ENCODE measurements at places on chromosomes 12 and 14. TPM values are rescaled to one million over a fixed set of nuclear protein-coding genes. Genes with fewer than 3 reads are reported as not detected.

The GLIPR1L1 gene
- not detected for total RNA-seq

DNA sequence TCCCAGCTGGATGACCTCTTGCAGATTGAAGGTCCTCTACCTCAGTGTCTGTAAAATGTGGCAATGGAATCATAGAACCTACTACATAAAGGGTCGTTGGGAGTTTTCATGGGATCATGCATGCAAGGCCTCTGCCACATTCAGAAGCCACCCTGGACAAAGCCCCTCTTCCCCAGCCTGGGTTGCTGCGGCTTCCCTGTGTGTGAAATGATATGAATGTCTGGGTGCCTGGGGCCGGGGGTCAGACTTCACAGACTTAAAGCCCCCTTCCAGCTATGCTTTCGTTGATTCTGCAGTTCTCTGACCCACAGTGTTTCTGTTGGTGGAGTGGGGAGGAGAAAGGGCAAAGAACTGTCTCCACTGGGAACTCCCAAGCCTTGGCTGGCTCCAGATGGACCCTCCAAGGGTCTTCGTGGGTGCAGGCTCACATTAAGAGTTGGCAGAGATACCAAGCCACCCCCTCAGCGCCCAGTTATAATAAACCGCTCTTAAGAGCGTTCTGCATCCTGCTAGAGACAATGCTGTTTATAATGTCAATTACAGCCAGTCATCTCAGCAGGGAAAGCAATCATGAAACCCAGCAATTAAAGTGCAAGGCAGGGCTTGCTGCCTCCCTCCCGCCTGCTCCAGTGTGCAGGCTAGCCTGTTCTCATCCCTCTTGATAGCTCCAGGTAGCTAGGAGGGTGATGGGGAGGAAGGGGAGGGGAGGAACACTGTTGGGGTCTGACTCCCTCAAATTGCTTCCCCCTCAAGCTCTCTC, 210.9 kb upstream of the FKBP4 start:
- DNase-seq, result no peak
- H3K27me3 ChIP-seq, result peaks cover 36% of the 10 kb centered on the region
- H3K27ac ChIP-seq, result no peak overlapping the region
- H3K4me1 ChIP-seq, result no peaks in the 10 kb centered on the region
- no peak overlapping the region for H3K4me3 ChIP-seq
- H3K36me3 ChIP-seq, result no peaks in the 10 kb centered on the region

GRCh38 chr14:72618424-72618823, 275.5 kb downstream of the DPF3 start:
- H3K4me1 ChIP-seq, result peaks cover 5% of the 10 kb centered on the region
- H3K27me3 ChIP-seq, result peaks cover 26% of the 10 kb centered on the region
- no peak overlapping the region for H3K4me3 ChIP-seq
- no peak overlapping the region for H3K27ac ChIP-seq

GRCh38 chr14:99325591-99325990, 53.6 kb upstream of the BCL11B start:
- H3K27ac ChIP-seq, result no peak overlapping the region
- H3K4me3 ChIP-seq, result no peak overlapping the region
- peaks cover 2% of the 10 kb centered on the region for H3K27me3 ChIP-seq

The LRTM2 gene
- total RNA-seq, result not detected

DNA sequence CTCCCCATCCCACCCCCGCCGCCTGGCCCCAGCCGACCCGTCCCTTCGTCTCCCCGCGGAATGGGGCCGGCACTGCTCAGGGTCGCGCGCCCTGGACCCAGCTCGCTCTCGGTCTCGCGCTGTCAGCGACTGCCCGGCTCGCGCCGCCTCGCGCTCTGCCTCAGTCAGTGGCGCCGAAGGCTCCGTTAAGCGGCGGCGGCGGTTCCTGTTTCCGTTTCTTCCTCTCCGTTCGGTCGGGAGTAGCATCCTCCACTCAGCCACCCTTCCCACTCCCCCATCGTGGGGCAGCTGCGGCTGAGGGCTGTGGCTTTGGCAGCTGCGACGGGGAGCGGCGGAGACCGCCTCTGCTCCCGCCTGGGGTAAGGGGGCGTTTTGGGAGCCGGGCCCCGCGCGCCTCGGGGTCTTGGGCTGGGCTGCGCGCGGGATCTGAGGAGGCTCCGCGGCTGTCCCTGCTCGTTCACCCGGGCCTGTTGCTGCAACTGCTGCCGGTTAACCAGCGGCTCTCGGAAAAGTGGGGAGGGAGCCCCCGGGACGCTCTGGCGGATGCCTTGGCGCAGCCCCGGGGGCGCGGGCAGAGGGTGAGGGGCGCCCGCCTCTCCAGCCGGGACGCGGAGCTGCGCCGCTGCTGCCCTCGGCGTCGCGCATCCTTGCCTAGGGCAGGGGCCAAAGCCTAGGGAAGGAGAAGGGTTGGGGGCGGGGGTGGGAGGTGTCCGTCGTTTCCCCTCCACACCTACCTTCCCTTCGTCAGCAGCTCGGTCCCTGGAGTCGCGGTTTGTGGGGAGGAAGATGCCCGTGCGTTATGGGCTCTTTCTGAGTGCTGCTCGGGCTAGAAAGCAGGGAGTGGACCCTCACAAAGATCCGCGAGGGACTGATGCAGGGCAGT, 567 bp downstream of the FUT8 start:
- H3K27ac ChIP-seq, result peak overlapping the region; percentile 93
- peak; percentile 74 for DNase-seq

The PDE3A gene
- total RNA-seq, result not detected

DNA sequence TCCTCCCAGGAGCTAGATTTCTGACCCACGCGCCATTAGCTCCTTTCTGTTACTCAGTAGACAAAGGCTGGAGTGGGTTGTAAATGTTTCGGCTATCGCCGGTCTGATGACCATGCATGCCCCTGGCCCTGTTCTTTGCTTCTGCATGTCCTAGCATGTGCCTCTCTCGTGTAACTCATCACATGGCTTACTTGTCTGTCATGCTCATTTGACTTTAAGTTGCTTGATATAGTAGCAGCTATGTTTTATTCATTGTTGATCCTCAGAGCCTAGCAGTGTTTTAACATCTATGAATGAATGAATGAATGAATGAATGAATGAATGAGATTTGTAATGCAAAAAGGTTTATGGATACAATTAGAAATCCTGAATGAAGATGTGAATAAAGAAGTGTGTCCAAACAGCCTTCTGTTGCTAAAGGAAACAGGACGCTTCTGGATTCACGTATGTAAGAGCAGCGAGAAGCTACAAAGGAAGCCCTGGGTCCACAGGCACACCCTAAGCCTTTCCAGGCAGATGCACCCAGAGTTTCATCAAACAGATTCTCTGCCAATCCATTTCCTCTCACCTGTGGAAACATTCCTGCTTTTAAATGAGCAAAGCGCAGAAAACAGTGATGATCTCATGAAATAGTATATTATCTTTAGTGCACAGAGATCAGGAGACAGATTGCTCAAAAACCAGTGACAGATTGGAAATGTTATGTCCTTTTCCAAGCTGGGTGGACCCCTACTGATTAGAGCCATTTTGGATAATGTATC, 3.4 kb downstream of the GSG1 start:
- H3K4me1 ChIP-seq, result peaks cover 58% of the 10 kb centered on the region
- H3K27me3 ChIP-seq, result no peaks in the 10 kb centered on the region
- no peak for DNase-seq
- H3K27ac ChIP-seq, result peak overlapping the region; percentile 75

- no peak overlapping the region for H3K4me3 ChIP-seq
- no peak for DNase-seq
- no peaks in the 10 kb centered on the region for H3K4me1 ChIP-seq
- H3K36me3 ChIP-seq, result no peaks in the 10 kb centered on the region
Measured at GRCh38 chr14:29548948-29549370, 378.7 kb downstream of the PRKD1 start.

- H3K4me1 ChIP-seq, result peaks cover 81% of the 10 kb centered on the region
- DNase-seq, result no peak
- peaks cover 20% of the 10 kb centered on the region for H3K36me3 ChIP-seq
- H3K27ac ChIP-seq, result peak overlapping the region; percentile 28
- peaks cover 5% of the 10 kb centered on the region for H3K27me3 ChIP-seq
Measured at GRCh38 chr12:52248541-52249461, 15.8 kb downstream of the KRT7 start.

The KRT5 gene
- total RNA-seq, result not detected

The KRT77 gene
- total RNA-seq, result not detected

GRCh38 chr12:121628037-121628436, 1.7 kb downstream of the ORAI1 start:
- no peaks in the 10 kb centered on the region for H3K27me3 ChIP-seq
- DNase-seq, result no peak
- peaks cover 49% of the 10 kb centered on the region for H3K36me3 ChIP-seq
- peak overlapping the region; percentile 90 for H3K4me3 ChIP-seq
- peak overlapping the region; percentile 87 for H3K27ac ChIP-seq

- H3K4me3 ChIP-seq, result peak within 1 kb of the TSS; percentile 16
- H3K27ac ChIP-seq, result no peak within 1 kb of the TSS
- peaks cover 85% of the 10 kb centered on the region for H3K27me3 ChIP-seq
- H3K36me3 ChIP-seq, result no peaks in the 10 kb centered on the region
- peak; percentile 69 for DNase-seq
Measured at GRCh38 chr12:54032627-54033100, at the start of gene HOXC5. TSS of gene HOXC5 (plus strand) at chr12:54033050. CDS start at chr12:54033123, 73 bp downstream.

- no peak overlapping the region for H3K4me3 ChIP-seq
- no peak overlapping the region for H3K27ac ChIP-seq
- H3K27me3 ChIP-seq, result peaks cover 41% of the 10 kb centered on the region
- H3K36me3 ChIP-seq, result no peaks in the 10 kb centered on the region
- no peak for DNase-seq
Measured at GRCh38 chr12:109378569-109378968, 30.9 kb downstream of the MYO1H start.

- peaks cover 48% of the 10 kb centered on the region for H3K36me3 ChIP-seq
- no peak overlapping the region for H3K4me3 ChIP-seq
- no peak overlapping the region for H3K27ac ChIP-seq
- peaks cover 19% of the 10 kb centered on the region for H3K4me1 ChIP-seq
Measured at GRCh38 chr12:7100239-7100638, 8.0 kb upstream of the C1R start.

DNA sequence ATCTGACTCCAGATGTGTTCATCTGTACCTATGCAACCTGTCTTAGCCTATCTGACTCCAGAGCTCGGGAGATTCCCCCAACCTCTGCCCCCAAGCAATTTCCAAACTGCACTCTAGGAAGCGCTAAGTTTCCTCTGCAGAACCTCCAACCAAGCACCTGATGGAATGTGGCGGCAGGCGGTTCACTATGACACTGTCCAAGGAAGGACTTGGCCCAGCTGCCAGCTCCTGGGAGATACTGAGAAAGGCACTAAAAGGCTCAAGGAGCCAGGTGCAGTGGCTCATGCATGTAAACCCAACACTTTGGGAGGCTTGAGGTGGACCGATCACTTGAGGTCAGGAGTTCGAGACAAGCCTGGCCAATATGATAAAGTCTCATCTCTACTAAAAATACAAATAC, 244.0 kb downstream of the BCL11B start:
- no peak overlapping the region for H3K27ac ChIP-seq
- no peak overlapping the region for H3K4me3 ChIP-seq
- no peaks in the 10 kb centered on the region for H3K27me3 ChIP-seq
- DNase-seq, result no peak
- no peaks in the 10 kb centered on the region for H3K4me1 ChIP-seq
- H3K36me3 ChIP-seq, result peaks cover 5% of the 10 kb centered on the region

The CFAP54 gene
- total RNA-seq, result 0.75 TPM

- DNase-seq, result no peak
- no peaks in the 10 kb centered on the region for H3K27me3 ChIP-seq
- peaks cover 20% of the 10 kb centered on the region for H3K4me1 ChIP-seq
- peaks cover 75% of the 10 kb centered on the region for H3K36me3 ChIP-seq
- no peak overlapping the region for H3K27ac ChIP-seq
- no peak overlapping the region for H3K4me3 ChIP-seq
Measured at GRCh38 chr14:81516986-81517797, 16.5 kb downstream of the SEL1L start.

- H3K27ac ChIP-seq, result no peak overlapping the region
- no peak for DNase-seq
- H3K27me3 ChIP-seq, result no peaks in the 10 kb centered on the region
- H3K4me3 ChIP-seq, result no peak overlapping the region
Measured at GRCh38 chr12:113818833-113819232, 147.3 kb downstream of the RBM19 start.

DNA sequence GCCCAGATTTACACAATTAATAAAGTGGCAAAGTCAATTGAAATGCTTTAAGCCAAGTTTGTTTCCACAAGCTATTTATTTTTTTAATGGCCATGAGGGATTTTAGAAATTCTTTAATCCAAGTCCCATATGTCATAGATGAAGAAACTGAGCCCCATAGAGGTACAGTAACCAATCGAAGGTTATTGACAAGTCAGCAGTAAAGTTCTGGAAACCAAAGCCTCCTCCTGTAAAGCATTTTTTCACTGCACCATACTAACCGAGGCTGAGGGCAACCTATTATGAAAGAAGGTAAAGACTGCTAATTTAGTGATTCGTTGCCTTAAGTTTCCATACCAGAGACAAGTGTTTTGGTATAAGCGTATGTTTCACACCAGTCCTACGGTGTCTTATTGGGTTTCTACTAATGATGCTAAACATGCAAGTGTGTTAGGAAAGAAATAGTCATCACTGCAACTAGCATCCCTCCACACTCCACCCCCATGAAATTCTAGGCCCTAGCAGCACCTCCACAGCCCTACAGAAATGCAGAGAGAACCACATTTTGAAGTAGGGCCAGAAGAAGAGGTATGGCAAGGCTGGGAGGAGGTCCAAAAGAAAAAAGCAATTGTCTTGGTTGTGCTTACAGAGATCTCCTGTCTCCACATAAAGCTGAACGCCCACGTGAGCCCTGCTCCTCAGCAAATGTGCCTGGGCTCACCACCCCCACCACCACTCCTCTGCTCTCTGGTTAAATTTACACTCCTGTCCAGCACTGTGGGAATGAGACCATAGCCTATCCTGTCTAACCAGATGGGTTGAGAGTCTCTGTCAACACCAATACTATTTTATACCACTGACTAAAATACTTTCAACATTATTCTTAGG, 271.1 kb upstream of the G2E3 start:
- H3K36me3 ChIP-seq, result no peaks in the 10 kb centered on the region
- DNase-seq, result no peak
- H3K27me3 ChIP-seq, result no peaks in the 10 kb centered on the region

- no peaks in the 10 kb centered on the region for H3K36me3 ChIP-seq
- no peak for DNase-seq
- H3K27me3 ChIP-seq, result peaks cover 40% of the 10 kb centered on the region
- H3K27ac ChIP-seq, result no peak overlapping the region
- no peak overlapping the region for H3K4me3 ChIP-seq
Measured at GRCh38 chr12:2348482-2348852, 295.7 kb downstream of the CACNA1C start.

GRCh38 chr12:117300174-117300573, 61.3 kb downstream of the NOS1 start:
- no peak overlapping the region for H3K27ac ChIP-seq
- H3K36me3 ChIP-seq, result no peaks in the 10 kb centered on the region
- no peaks in the 10 kb centered on the region for H3K27me3 ChIP-seq
- no peak for DNase-seq
- no peak overlapping the region for H3K4me3 ChIP-seq
- no peaks in the 10 kb centered on the region for H3K4me1 ChIP-seq

DNA sequence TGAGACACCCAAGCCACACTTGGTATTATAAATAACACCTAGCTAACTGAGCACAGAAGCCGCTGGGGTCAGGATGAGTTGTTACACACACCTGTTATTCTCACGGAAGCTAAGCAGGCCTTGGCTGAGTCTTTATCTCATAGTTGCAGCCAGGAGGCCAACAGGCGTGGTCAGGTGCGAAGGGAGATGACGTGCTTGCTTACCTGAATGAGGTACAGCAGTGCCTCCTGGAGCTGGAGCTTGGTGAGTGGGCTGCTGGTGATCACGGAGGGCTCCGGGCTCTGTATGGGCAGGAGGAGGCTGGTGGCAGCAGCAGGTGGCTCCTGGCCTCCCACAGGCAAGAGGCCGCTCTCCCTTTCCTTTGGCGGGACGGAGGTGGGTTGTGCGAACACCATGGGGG, 30.4 kb upstream of the CACNA2D4 start:
- H3K36me3 ChIP-seq, result peaks cover 60% of the 10 kb centered on the region
- peaks cover 3% of the 10 kb centered on the region for H3K4me1 ChIP-seq
- no peaks in the 10 kb centered on the region for H3K27me3 ChIP-seq
- no peak overlapping the region for H3K4me3 ChIP-seq
- DNase-seq, result no peak
- H3K27ac ChIP-seq, result no peak overlapping the region
